Activated CD4-positive, CD25-positive, alpha-beta regulatory T cell treated with anti-CD3 and anti-CD28 coated beads, Interleukin-2, amount 50 U/mL, for 24 hours (primary cell): ENCODE measurements at places on chromosomes 4 and X.

DNA sequence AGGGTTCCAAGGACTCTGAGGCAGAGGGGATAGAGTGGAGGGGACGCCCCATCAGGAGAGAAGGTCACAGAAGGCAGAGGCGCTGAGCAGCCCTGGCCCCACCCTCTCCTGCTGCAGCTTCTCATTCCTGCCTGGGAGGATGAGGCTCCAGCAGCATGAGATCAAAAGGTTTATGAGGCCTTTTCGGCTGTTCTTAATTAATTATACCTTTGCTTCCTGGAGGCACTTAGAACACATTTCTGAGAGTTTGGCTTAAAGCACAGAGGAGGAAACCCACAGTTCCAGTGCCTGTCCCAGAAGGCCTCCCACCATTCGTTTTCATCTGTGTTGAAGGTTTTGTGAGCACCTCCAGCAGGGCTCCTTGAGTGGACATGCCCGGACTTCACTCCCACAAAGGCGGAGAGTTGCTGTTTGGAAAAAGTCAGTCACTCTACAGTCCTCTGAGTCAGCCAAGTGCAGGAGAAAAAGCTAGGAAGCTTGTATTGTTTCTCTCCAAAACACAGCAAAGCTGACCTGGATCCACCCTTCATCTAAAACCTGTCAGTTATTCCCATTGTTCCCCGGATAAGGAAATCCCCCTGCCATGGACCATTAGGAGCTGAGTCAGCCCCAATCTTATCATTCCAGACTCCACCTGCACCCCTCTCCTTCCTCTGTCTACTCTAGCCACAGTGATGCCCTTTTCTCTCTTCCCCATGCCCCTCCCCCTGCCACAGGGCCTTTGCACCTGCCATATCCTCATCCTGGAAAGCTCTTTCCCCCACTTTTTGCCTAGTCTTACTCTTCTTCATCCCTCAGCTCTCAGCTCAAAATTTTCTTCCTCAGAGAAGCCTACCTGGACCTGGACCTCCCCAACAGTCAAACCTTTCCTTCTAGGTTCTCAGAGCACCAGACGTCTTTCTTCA, 276.8 kb downstream of the FBXW7 start:
- ATAC-seq, result no peak

DNA sequence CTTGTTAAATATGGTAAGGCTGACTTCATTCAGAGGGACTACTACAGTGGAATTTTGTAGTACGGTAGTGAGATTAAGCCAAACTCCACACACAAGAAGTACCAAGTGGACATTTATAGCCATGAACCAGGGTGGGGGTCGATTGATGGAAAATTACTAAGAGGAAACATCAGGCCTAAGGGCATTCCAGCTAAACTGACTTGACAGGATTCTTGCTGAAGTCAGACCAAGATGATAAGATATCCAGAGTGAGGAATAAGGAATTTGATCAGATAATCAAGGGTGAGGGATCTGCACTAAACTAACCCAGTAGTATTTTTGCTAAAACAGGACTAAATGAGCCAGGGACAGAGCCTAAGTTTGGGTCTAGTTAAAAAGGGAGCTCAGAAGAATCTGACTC, 597.5 kb downstream of the RPA4 start:
- ATAC-seq, result no peak

- ATAC-seq, result no peak
These were observed 1.9 kb upstream of the NKAP start for GRCh38 chrX:119945481-119945880.

DNA sequence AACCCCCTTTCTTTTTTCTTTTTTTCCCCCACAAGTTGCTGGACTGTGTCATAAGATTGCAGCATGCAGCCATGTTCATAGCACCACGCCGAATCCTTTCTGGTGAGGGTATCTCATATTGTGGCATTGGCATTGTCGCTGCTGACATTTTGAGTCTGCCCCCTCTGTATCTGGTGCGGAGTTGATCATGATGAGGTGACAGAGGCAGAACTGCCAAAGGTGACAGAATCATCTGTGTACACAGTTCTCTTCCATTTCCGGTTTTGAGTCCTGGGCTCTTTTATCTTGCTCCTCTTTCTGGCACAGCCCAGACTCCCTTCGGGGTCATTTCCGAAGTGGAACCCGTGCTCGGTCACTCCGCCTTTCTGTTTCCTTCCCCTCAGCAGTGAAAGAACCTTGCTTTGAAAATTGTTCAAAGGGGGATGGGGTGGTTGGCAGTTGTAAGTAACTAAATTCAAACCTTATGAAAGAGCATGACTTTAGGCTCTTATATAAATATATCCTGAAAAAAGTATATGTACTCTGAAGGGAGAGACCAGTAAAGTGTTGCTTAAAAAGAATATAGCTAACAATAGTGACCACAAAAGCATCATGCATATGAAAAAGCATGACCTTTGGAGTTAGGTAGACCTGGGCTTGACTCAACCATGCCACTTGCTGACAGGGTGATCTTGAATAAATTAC, 55.0 kb upstream of the BMP2K start:
- peak; percentile 81 for ATAC-seq

DNA sequence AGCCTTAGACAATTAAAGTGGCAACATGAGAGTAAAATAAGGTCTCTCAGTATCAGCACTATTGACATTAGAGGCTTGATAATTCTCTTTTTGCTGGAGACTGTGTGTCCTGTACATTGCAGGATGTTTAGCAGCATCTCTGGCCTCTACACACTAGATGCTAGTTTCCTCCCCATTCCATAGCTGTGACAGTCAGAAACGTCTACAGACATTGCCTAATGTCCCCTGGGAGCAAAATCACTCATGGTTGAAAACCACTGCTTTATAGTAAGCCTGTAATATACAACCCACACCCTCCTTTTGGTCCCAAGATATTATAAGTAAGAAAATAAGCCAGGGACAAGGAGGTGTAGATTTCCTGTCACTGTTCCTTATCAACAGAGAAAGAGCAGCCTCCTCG, 166.0 kb downstream of the FRMPD4 start:
- no peak for ATAC-seq

GRCh38 chrX:120356084-120356483, 5.8 kb upstream of the ATP1B4 start:
- ATAC-seq, result no peak

GRCh38 chr4:183266371-183266770, 53.7 kb downstream of the CLDN22 start:
- ATAC-seq, result no peak

GRCh38 chrX:47169726-47170515, 23.7 kb upstream of the UBA1 start:
- no peak for ATAC-seq

- ATAC-seq, result peak; percentile 46
These were observed 704 bp upstream of the SEPSECS start for GRCh38 chr4:25160714-25161592.

- ATAC-seq, result no peak
These were observed 20.3 kb downstream of the AIMP1 start for GRCh38 chr4:106336618-106337017.

GRCh38 chr4:111546881-111547280, 598.4 kb upstream of the FAM241A start:
- ATAC-seq, result no peak

DNA sequence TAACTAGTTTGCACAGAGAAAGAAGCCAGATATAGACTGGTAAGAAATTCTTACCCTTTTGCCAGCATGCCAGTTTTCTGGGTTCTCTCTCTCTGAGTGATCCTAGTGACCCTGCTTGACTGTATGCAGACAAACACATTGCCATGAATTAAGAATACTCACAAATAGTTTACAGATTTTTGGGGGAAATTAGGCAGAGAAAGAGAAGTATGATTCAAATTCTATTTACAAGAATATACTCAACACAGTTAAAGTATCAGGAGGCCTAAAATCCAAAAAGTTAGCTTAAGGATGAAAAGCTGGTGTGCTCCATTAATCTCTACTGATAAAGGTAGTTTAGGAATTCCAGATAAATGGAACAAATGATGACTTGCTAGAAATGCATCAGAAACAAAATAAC, 18.4 kb downstream of the MOB1B start:
- no peak for ATAC-seq

DNA sequence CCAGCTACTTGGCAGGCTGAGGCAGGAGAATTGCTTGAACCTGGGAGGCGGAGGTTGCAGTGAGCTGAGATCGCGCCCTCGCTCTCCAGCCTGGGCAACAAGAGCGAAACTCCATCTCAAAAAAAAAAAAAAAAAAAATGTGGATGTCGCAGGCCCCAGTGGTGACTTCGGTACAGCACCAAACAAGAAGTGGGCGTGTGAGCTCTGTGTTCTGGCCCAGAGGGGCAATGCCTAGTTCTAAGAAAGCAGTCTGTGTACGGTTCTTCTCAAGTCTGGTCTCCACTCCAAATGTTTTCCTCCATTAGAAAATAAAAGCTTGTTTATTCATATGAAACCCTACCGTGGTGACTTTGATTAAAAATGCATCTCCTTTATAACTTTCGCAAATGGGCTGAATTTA, 92.0 kb upstream of the DDX3X start:
- no peak for ATAC-seq

DNA sequence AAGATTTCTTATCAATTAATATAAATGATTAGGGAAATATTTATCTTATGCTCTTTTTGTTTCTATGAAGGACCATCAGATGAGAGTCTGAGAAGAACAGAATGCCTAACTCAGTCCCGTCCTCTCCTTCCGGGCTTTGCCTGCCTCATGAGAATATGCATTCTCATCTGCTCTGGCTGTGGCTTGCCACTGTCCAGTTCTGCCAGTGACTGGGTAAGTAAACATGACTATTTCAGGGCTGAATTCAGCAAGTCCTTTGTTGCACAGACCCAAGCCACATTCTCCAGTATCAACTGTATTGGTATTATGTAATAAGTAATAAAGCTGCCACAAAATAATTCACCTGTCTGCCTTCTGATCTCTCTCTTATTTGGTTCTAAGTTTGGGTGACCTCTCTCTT, 110.7 kb downstream of the WDFY3 start:
- no peak for ATAC-seq

GRCh38 chr4:2365054-2365912, 53.2 kb downstream of the ZFYVE28 start:
- peak; percentile 21 for ATAC-seq

- ATAC-seq, result peak; percentile 32
These were observed 19.1 kb upstream of the S100P start for GRCh38 chr4:6674500-6675149.

DNA sequence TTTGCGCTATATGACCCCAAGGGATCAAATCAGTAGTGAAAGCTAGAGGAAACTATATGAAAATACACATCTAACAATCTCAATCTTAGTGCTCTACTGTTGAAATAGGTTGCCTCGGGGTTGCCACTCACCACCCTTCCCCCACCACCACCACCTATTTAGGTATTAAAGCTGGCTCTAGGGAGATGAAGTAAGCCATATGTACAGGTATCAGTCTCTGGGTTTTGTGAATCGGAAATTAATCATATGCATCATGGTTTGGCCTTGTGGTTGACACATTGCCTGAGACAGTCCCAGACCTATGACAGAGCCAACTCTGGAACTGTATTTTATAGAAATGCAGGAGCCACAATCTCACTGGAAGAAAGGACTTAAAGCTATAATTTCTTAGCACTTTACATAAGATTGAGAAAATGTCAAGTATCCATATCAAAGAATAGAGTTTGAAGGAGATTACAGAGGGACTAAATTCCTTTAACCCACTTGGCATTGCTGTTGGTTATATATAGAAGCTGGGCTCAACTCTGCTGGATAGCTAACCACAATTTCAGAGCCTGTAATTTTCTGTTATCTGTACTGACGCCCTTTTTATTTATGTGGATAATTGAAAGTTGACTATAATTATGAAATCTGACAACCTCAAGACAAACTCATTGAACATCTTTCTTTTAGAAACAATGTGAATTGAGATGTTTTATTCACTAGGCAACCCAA, 26.7 kb upstream of the BMP2K start:
- ATAC-seq, result peak; percentile 44

DNA sequence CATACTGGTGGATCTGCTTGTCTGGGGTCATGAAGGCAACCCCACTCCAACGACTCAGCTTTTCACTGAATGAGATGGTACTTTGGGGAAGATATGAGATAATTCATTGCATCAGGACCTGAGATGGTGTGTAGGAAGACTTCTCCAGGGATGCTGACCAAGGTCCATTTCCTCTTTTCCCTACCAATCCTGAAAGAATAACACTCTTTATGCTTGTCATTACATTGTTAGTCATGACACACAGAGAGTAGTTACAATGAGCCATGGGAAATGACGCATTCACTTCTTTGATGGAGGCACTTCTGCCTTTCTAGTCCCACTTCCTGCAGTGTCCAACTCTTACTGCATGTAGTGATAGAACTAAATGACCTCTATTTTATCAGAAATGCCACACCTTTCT, 58.6 kb downstream of the AREG start:
- ATAC-seq, result no peak

GRCh38 chrX:45517090-45517973, 316.7 kb upstream of the DIPK2B start:
- no peak for ATAC-seq

DNA sequence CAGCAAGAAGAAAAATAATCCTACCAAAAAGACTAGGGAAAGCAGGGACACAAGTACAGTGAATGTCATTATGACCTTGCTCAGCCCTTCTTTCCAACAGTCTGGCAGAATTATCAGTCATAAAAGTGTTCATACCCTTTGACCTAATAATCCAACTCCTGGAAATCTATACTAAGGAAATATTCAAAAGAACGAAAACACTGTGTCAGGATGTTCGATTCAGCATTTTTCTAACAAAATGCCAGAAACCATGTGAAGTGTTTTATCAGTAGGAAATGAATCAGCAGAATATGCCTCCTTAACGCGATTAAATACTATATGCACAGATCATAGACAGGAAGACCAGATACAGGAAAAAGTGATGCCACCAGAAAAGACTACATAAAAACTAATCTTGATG, 16.2 kb upstream of the S100G start:
- no peak for ATAC-seq

DNA sequence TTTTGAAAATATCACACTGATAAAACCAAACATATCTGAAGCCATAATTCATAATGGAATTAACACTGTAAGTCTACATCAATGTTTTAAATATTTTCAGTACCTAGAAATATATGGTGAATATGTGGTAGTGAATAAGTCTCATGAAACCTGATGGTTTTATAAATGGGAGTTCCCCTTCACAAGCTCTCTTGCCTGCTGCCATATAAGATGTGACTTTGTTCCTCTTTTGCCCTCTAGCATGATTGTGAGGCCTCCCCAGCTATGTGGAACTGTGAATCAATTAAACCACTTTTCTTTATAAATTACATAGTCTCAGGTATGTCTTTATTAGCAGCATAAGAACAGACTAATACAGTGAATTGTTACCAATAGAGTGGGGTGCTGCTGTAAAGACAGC, 536.8 kb upstream of the GALNT7 start:
- ATAC-seq, result no peak

GRCh38 chr4:176588436-176588835, 204.3 kb downstream of the VEGFC start:
- no peak for ATAC-seq

DNA sequence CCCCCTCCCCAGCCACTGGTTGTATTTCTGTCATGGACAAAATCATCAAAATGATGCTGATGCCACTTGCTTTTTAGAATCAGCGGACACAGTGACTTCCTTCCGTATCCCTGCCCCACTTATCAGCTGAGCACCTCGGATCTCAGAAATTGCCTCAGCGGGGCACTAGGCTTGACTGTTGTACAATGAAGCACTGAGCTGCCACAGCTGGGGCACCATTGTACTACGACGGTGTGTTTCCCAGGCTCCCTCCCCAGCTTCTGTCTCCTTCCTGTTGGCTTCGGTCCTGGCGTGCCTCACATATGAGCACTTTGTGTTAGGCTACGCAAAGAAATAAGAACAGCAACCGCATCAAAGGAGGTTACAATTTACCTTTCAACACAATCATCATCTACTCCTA, 82.4 kb downstream of the F11 start:
- no peak for ATAC-seq

- no peak for ATAC-seq
These were observed 4.1 kb downstream of the MSANTD1 start for GRCh38 chr4:3252831-3253641.
